ENCODE measurements at places on chromosomes 7 and 10.

- DNase-seq: no peak
Measured at GRCh38 chr7:75756991-75757676, 14.9 kb downstream of the CCL26 start.

DNA sequence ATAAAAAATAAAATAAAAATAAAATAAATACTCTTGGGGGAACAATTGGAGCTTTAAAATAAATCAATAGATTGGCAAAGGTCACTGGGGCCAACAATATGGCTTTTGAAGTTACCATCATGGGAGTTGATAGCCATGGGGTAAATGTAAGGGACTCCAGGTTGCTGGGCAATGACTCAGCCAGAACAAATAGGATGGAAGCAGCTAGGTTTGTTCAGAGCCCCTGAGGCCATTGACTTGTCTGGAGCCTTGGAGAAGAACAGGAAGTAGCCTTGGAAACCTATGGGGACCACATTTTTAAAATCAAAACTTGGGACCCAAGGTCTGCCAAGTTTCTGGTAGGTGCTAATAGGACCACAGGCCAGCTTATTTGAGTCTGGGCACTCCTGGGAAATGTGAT lies 20.2 kb upstream of the FRA10AC1 start:
- no peak for DNase-seq

- DNase-seq: no peak
Measured at GRCh38 chr7:13541326-13541725, 448.1 kb downstream of the ETV1 start.

GRCh38 chr10:56269181-56269580 lies 91.9 kb downstream of the ZWINT start:
- DNase-seq: no peak

DNA sequence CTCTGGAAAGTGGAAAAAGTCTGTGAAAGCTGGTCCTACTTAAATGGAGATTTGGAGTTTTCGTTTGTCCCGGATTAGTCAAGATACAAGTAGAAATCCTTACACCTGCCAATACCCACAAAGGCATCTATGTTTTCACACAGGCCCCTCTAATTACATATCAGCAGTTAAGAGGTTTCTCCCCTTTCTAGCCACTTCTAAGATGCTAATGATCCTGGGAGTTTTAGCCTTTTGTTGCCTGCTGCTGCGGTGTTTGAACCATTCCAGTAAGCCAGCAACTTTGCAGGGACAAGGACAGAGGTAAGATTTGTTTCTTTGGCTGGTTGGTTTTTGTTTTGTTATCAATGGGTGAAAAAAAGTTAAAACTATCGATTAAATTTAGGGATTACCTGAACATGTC lies 5.8 kb upstream of the C1QL3 start:
- DNase-seq: no peak

Measured in stimulated activated CD8-positive, alpha-beta memory T cell treated with anti-CD3 and anti-CD28 coated beads, Interleukin-4, amount 100 ng/mL, for 48 hours (primary cell).